Omental fat pad (tissue), 4 donors: ENCODE measurements at places on chromosomes 4 and X. TPM values are rescaled to one million over a fixed set of nuclear protein-coding genes. Genes with fewer than 3 reads are reported as not detected.

DNA sequence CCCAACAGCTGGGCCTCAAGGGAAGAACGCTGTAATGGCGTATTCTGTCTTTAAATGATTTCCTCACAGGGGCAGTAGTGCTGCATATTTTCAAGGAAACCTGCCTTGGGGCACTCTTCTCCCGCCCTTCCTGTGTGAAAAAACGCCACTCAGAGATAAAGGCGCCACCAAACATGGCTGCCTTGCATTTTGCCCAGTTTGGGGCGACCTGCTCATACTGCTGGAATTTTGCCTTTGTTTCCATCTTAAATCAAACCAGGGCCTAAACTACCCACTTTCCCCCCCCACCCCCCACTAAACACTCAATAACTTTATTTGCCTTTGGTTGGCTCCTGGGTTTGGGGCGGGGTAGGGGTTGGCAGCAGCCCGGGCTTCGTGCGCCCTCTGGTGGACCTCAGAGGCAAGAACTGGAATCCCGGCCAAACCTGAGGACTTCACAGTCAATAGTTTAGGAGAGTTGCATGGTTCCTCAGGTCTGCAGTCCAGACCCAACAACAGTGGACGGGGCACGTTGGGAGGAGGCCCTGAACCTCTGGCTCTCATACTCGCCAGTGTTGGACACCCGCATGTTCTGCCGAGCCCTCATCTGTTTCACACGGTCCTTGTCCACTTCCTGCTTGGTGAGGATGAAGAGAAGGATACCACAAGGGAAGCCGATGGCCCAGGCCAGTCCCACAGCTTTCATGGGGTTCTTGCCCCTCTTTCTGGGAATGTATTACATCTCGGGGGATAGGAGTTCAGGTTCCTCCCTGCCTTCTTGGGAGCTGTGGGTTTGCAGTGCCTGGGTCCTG, 220.1 kb upstream of the STK26 start:
- DNase-seq: no peak

- no peak for DNase-seq
Measured at GRCh38 chr4:5927116-5927515, 34.2 kb upstream of the CRMP1 start.

DNA sequence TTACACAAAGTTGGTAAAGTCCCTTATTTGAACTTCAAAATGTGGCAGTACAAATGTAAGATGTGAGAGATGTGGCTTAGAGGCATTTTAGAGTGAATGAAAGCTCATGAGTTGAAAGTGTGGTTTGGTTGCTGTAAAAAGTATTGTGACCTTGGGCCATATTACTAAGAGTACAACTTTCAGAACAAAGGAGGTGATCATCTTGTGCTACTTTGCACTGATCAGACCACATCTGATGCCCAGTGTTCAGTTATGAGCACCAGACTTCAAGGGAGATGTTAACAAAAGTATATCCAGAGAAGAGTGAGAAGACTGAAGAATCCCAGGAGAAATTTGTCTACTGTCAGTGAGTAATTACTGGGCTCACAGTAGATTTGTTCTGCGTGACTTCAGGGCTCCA, 30.2 kb downstream of the NLGN3 start:
- DNase-seq: no peak

GRCh38 chr4:88091378-88091777, 67.1 kb downstream of the ABCG2 start:
- no peak for DNase-seq

DNA sequence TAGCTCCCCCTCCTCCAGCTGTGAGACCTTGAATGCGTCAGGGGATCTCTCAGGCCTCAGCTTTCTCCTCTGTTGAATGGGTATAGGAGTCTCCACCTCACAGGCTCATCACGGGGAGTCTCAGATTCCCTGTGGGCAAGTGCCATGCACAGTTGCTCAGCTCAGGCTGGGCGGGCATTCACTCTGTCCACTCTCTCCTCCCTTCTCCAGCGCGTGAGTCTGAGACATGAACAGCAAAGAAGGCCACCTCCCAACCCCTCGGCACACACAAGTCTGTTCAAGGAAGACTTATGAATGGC, 60.0 kb downstream of the HTRA3 start:
- no peak for DNase-seq

DNA sequence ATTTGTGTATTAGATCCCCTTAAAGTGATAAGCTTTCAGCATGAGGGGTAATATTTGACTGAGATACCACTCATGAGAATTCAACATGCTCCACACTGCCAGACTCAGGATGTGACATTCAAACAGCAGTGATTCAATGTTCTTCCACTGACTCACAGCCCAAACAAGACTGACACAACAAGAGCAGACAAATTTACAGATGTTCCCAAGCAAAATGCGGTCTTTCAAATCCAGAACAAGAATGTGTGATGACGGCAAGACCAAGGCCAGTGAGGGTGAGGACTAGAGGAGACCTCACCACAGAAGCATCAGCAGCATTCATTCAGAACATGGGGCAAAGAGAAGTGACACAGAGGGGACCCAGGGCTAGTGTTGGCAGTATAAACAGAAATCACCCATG, 99.3 kb upstream of the GRIA3 start:
- DNase-seq: no peak

DNA sequence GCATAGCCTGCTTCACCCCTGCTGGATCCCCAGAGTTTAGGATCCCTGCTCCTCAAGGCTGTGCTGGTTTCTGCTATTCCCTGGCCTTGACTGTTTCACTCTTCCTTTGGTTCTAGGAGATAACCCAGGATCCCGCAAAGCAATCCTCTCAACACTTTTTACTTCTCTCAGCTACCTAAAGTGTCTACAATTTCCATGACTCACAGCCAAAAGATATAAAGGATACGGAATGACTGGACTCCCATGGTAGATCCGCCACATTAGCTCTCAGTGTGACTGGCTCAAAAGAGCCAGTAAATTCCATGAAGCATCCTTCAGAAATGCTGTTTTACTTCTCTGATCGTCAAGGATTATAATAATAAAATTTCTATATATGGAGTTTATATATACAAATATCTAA, 66.3 kb upstream of the TMEM164 start:
- DNase-seq: no peak

- DNase-seq: no peak
Measured at GRCh38 chrX:2595258-2595657, 94.5 kb upstream of the DHRSX start.

- no peak for DNase-seq
Measured at GRCh38 chrX:100098660-100099375, 311.3 kb downstream of the PCDH19 start.

DNA sequence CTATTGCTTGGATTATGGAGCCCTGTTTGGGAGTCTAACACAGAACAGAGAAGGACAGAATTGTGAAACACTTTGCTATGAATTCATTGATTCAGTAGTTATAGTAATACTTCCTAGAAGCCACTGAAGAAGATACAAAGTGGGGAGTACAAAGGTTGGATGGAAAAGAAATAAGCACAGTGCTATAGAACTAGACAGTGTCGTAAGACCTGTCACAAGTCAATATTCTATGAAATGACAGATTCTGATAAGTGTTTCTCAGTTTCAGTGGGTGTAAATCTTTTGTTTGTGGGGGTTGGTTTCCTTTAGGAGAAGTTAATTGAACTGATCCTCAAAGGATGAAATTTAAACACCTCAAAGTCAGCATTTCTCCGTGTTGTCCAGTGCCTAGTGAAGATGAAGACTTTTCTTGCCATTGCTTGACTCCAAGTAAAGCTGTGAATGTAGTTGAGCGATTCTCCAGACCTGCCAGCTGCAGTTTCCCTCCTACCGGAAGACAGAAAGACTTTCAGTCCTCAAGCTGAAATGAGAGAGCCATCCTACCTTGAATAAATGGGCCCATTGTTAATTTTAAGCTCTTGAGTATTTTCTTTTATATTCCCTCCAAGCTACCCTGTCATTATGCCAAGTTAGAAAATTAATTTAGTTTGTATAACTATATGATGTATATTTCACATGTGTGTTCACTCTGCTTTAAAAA, 7.9 kb downstream of the PDLIM5 start:
- DNase-seq: no peak

- no peak for DNase-seq
Measured at GRCh38 chr4:174055344-174055743, 228.1 kb downstream of the FBXO8 start.

DNA sequence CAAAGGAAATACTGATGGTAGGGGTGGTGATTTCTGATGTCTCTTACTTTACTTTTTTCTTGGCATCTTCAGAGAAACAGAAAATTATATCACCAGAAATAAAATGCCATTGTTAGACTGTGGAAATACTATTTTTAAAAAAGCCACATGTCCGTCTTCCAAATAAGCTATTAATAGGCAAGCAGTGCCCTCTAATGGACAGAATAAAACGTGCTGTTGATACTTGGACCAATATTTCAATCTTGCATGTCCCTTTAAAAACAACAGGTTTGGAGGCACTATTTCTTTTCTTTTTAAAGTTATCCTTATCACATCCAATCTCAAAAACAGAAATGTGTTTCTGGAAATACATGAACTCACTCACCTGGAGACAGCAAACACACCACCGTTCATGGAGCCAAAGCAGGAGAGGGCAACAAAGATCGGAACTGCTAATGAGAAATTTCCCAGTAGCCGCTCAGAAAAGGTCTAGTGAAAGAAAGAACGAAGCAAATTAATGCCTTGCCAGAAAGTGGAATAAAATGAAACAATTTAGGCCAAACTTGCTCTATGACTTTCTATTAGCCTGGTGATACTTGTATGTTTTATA, 59.2 kb downstream of the SLC7A11 start:
- DNase-seq: no peak

- DNase-seq: no peak
Measured at GRCh38 chr4:15882675-15883086, 55.9 kb downstream of the FGFBP1 start.

- DNase-seq: no peak
Measured at GRCh38 chrX:136822337-136823095, 41.8 kb upstream of the ARHGEF6 start.

- DNase-seq: no peak
Measured at GRCh38 chr4:188053302-188053701, 56.1 kb downstream of the TRIML2 start.

DNA sequence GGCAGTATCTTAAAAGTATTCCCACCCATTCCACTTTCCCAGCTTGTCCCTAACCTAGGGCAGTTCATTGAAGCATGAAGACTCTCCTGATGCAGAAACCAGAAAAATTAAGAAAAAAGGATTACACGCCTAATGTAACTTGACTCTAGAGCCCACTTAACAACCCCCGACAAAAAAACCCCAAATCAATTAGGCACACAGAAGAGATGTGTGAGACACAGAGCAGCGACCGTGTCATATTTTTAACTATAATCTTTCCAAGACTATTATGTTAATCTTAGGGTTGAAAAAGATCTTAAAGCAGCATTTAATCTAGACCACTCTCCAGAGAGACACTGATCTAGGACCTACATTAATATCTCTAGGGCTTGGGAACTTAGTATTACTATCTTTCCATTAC, 1.3 kb downstream of the YTHDC1 start:
- no peak for DNase-seq

- no peak for DNase-seq
Measured at GRCh38 chrX:151384807-151385206, 12.2 kb upstream of the VMA21 start.

DNA sequence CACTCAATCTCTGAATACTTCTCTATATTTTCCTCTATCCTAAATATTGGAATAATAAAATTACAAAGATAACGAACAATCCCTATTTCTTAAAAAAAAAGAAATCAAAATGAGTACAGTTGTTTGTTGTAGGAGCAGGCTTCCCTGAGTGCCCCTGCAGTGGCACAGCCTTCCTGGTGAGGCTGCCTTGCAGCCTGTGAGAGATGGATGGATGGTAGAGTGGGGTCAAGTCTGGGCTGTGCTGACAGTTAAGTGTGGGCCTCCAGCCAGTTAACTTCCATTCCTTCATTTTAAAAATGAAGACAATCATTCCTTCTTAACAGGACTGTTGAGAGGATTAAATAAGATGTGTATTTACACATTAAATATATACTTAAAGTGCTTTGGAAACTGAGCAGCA, 136.9 kb downstream of the MGST2 start:
- no peak for DNase-seq

GRCh38 chr4:186900984-186901383, 177.3 kb upstream of the FAT1 start:
- no peak for DNase-seq

DNA sequence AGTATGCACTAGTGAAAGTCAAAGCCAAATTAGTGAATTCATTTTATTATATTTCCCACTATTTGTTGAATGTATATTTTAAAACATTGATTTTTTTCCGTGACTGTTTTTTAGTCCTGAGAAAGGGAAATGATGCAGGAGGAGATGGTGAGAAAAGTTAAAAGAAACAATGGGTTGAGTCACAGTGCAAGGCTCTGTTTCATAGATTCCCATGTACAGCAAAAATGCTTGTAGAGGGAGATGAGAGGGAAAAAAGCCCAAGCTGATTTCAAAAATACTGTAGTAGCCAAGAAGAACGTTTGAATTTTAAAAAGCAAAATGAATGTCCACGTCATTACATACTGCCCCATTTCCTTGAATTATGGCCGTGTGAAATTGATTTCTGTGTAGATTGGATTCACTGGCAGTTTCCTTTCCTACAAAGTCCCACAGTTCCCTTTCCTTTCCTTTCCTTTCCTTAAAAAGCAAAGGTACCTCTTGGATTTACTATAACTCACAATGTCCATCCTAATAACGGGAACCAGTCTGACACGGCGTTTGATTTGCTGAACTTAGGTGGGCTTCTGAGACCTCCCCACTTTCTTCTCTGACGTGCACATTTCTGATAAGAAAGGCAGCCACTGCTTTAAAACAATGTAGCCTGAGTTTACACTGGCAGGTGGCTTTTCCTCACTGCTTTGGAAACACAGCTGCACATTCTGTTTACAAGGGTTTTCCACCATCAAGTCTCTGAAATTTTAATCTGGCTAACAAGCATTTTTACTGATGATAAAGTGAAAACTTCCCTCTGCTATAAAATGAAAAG, 63.7 kb downstream of the SPCS3 start:
- DNase-seq: no peak

DNA sequence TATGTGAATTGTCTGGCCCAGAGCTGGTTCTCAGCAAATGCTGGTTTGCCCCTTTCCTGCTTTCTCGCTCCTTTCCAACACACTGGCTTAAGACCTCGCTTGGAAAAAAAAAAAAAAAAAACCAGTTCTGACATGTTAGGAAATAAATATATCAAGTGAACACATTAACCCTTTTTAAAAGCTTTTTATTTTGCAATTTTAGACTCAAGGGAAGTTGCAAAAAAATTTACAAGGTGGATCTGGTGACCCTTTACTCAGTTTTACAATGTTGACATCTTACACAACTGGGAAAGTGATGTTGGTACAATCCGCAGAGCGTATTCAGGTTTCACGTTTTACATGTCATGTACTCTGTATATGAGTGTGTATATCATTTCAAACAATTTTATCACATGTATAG, 100.1 kb downstream of the RTL5 start:
- DNase-seq: no peak

Gene MTNR1A
- not detected for total RNA-seq

Gene RAB33A
- 3.0 TPM for total RNA-seq

Gene PPP1R3F
- 5.4 TPM for total RNA-seq

Gene CENPE
- 0.79 TPM for total RNA-seq

Gene IRS4
- not detected for total RNA-seq

Gene RBM47
- total RNA-seq: 124 TPM

Gene ERVMER34-1
- 0.31 TPM for total RNA-seq

Gene PABPC5
- 1.7 TPM for total RNA-seq

Gene GAGE1
- total RNA-seq: not detected
